Endothelial cell of umbilical vein (primary cell): ENCODE measurements at places on chromosomes 2 and 18. TPM values are rescaled to one million over a fixed set of nuclear protein-coding genes. Genes with fewer than 3 reads are reported as not detected.

DNA sequence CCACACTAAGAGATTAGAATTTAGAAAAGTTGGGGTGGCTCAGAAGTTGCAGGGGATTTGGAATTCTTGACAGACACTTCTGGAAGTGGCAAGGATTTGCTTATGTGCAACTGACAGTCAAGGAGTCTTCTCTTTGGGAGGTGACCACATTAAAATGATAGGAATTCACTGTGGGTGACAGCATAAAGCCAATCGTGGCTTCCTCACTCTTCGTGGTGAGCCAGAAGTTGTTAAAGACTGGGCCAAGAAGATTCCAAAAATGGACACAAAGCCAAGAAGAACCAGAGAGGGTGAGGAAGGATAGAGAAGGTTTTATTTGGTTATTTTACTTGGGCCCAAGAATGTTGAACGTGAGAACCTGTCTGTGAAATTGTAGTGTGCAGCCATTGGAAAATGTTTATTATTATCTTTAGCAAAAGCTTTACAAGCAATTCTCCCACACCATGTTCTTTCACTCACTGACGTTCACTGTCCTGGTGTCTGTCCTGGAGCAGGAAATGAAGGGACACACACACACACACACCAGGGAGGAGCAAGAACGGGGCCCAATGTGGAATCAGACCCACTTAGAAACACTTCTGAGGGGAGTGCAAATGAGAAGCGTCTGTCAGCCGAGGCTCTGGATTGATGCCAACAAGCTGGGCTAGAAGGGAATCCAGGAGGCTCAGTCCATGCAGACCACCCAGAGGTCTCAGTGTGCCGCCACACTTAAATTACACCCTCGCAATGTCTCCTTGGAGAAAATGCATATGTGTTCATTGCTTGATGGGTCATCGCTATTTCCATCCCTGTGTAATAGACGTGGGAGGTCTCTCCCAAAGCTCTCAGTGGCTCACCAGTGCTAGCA, 37.2 kb downstream of the STEAP3 start:
- no peak for DNase-seq

Gene CNGA3
- total RNA-seq: not detected in 2 replicates

Gene OSR1
- not detected in 2 replicates for total RNA-seq

- DNase-seq: peak; percentile 93
Measured at GRCh38 chr2:127508631-127509034, 17.7 kb downstream of the IWS1 start.

DNA sequence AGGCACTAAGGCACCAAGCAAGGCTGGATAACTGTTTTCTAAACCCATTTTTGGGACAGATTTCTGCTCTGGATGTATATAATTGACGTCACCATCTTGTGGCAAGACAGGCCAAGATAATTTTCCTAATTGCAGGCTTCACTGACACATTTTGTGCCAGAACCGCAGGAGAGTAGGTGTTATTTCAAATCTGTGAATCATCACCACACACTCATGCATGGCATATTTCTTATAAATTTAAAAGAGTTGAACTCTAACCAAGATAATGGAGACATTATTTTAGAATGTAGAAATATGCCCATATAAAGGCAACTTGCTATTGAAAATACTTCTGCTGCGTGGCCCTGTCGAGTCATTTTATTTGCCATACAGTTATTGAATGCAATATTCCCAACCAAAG, 68.3 kb upstream of the ACYP2 start:
- no peak for DNase-seq

- no peak for DNase-seq
Measured at GRCh38 chr2:182784058-182784706, 68.1 kb downstream of the DNAJC10 start.

GRCh38 chr2:26457695-26458364, 20.1 kb downstream of the OTOF start:
- DNase-seq: no peak

- DNase-seq: no peak
Measured at GRCh38 chr2:14140009-14140550, 492.4 kb upstream of the LRATD1 start.
